ENCODE measurements at places on chromosomes 16 and 17.

DNA sequence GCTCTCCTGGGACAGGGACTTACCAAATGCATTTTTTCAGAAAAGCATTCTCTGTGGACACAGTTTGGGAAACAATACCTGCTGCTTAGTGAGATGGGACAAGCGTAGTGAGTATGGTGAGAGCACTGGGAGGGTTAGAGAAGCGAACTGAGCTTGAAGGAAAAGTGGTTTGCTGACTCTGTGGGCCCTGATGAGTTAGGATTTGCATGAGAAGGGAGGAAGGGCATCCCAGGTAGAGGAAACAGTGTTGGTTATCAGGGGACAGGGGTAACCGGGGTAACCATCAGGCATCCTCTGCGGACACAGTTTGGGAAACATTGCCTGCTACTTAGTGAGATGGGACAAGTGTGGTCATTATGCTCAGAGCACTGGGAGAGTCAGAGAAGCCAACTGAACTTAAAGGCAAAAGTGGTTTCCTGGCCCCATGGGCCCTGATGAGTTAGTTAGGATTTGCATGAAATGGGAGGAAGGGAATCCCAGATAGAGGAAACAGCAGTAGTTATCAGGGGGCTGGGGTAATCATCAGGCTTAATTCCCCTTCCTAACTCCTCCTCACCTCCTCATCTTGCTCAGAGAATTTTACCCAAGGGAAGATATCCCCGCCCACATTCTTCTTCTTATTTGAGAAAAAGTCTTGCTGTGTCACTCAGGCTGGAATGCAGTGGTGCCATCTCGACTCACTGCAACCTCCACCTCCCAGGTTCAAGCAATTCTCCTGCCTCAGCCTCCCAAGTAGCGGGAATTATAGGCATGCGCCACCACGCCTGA, 319.3 kb downstream of the RBFOX1 start:
- no peak for DNase-seq

- no peak for DNase-seq
Observed at GRCh38 chr17:49343273-49343672, 18.8 kb downstream of the ZNF652 start.

DNA sequence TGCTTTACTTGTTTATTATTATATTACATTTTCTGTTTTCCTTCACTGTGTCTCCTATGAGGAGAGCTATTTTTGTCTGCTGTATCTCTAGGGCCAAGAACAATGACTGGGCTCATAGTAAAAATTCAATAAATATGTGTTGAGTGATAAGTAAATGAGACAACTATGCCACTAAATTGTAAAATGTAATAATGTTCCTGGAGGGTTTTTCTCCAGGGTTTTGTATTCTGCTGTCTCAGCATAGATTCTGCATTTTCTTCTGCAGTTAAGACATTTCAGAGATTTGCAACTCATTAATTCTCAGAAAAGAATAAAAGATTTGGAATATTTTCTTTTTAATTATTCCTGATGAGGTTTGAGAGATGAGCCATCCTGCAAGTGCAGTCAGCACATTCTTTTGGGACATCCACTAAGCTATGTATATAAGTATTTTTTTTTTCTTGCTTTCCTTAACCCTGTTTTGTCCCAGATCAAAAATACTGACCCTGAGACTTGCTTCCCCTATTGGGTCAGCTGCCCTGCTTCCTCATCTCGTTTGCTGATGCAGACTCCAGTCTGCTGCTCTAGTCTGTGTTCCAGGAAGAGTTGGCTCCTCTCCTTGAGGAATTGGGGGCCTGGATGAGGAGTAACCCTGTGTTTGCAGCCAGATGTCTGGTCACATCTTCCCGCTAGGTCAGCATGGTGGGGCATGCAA, 122.9 kb downstream of the ABCA8 start:
- no peak for DNase-seq

DNA sequence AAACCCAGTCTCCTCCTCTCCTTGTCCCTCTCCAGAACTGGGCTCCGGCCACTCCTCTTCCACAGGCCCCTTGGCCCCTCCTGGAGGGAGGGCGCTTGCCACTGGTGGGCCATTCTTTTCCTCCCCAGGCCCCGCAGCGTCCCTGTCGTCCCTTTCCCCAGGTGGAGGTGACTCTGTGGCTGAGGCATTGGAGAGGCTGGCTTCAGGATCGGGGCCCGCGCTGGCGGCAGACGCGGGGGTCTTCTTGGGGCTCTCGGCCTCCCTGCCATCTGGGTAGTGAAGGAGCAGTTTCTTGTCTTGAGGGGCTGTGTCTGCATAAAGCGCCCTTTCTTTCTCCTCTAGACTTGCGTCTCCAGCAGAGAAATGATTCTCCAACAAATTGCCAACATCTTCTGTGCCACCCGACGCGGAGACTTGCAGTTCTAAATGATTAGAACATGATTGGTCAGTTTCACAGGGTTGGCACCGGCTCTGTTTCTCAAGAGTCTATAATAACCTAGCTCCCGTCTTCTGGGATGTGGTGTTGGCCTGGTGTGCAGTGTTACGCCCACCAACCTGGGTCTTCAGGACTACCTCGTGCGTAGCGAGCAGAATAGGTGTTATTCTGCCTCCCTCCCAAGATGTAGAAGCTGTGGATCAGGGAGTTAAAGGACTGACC, 34.1 kb downstream of the SRL start:
- DNase-seq, result no peak

DNA sequence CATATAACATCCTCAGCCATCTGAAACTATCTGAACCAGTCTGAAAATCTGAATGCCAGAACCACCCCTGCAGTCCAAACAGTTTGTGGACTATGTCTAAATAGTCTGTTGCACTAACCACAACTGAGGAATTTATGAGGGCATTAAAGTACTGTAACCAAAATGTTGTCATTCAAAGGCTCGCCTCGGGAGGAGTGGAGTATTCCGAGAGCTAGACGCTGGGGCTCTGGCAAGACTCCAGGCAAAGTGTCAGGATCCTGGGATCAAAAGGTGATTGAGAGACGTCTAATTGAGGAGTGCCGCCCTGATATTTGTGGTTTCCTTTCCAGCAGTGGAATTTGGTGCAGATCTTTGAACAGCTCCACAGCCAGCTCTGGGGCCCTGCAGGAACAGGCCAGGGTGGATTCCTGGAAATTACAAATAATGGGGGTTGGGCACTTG, 142.9 kb upstream of the MYOCD start:
- no peak for DNase-seq

- no peak for DNase-seq
Observed at GRCh38 chr17:39166437-39167335, 725 bp upstream of the ARL5C start.

DNA sequence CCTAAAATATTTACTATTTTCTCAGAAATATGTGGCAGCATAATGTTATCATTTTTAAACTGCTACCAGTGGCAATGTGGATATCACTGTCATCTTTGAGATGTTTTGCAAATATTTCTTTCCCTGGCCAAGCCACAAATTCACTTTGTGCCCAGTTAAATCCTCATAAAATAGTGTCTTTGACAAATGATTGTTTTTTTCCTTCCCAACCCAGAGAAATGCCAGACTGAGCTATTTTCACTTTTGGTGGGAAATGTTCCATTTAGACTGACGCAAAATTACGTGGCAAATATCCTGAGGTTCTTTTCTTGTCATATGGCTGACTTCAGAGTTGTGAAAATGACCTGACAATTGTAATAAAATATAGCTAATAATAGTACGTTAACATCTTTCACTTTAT, 807.0 kb upstream of the SOX9 start:
- no peak for DNase-seq

DNA sequence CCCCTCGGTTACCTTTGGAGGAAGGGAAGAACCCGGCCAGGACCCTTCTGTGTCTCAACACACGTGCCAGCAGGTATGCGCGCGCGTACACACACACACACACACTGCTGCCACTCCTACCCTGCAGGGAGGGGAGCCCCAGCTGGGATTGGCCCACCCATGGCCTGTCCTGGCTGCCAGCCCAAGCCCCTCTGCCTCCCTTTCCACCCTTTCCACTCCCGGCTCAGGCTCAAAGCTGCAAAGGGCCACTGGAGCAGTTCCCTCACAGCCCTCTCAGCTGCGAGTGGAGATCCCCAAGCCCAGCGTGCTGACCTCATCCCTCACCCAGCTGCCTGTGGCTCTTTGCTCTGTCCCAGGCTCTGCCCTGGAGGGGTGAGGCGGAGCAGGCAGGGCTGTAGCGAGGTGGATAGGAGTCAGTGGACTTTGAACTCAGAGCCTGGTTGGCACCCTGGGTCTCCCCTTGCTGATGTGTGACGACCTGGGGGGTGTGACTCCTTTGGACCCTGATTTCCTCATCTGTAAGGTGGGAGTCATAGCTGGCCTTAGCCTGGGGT, 14.5 kb downstream of the KIF19 start:
- DNase-seq, result no peak

GRCh38 chr16:57797526-57798266, 4.6 kb downstream of the KIFC3 start:
- no peak for DNase-seq

- peak; percentile 31 for DNase-seq
Observed at GRCh38 chr17:5237541-5238016, 2.9 kb upstream of the SCIMP start.

- DNase-seq, result no peak
Observed at GRCh38 chr17:49359990-49360795, 1.9 kb downstream of the ZNF652 start.

GRCh38 chr16:82033006-82033405, 2.0 kb upstream of the HSD17B2 start:
- no peak for DNase-seq

GRCh38 chr16:75306099-75306762, 54.8 kb upstream of the BCAR1 start:
- DNase-seq, result no peak

- DNase-seq, result no peak
Observed at GRCh38 chr17:50818261-50818660, 17.1 kb upstream of the WFIKKN2 start.

GRCh38 chr17:7356072-7356549, 1.2 kb downstream of the TMEM95 start:
- DNase-seq, result peak; percentile 67

DNA sequence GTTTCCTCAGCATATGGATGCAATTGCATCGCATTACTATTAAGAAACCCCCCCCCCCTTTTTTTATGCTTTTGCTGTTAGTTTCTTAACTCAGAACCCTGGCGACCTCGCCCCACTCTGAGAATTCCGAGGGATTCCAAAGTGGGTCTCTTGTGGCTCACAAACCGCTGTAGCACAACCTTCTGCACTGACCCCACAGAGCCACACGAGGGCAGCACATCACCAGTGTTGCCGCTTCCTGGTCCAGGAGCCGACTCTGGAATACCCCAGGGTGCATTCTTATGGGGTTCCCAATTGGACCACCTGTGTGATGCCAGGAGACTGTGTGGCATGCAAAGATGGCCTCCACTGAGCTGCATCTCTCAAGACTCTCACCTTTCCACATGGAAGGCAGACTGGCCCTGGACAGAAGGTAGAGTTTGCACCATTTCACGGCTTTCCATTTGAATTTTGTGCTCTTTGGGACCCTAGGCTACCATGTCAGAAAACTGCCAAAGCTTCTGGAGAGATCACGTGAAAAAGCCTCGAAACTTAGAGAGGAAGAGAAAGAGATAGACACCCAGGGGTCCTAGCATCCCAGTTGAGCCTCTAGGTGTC, 432.7 kb upstream of the ASIC2 start:
- no peak for DNase-seq

GRCh38 chr16:81888520-81889394, 109.7 kb downstream of the PLCG2 start:
- DNase-seq, result no peak

DNA sequence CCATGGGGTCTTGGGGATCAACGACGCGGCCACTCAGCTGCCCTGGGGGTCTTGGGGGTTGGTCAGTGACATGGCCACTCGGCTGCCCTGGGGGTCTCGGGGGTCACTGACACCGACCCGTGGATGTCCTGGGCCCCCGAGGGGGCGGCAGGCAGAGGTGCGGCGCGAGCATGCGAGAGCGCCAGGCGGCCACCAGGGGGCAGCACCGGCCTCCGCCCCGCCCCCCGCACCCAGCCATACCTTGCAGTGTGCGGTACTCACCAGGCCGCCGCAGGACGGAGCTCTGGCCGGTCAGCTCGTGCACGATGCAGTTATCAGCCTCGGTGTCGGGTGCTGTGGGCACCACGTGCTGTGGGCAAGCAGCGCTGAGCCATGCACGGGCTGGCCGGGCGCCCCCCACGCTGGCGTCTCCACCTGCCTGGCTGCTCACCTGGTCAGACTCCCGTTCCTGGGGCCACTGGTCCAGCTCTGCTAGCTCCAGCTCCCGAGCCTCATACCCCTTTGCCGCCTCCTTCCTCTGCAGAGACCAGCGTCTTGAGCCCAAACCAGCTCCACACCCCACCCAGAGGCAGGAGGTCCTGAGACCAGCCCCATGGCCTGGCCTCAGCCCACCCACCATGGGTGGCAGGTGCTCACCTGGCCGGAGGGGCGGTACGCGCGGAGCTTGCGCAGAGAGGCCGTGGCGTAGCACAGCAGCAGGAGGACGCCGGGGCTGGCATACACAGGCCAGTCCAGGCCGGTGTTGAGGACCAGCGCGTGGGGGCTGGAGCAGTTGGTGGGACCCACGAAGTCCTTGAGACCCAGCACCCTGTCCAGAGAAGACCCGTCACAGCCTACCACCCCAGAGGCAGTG, 31.2 kb downstream of the CTU2 start:
- peak; percentile 57 for DNase-seq

GRCh38 chr17:7632492-7632894, 2.6 kb downstream of the SHBG start:
- no peak for DNase-seq

GRCh38 chr16:26772503-26772902, 294.2 kb upstream of the C16orf82 start:
- DNase-seq, result no peak

DNA sequence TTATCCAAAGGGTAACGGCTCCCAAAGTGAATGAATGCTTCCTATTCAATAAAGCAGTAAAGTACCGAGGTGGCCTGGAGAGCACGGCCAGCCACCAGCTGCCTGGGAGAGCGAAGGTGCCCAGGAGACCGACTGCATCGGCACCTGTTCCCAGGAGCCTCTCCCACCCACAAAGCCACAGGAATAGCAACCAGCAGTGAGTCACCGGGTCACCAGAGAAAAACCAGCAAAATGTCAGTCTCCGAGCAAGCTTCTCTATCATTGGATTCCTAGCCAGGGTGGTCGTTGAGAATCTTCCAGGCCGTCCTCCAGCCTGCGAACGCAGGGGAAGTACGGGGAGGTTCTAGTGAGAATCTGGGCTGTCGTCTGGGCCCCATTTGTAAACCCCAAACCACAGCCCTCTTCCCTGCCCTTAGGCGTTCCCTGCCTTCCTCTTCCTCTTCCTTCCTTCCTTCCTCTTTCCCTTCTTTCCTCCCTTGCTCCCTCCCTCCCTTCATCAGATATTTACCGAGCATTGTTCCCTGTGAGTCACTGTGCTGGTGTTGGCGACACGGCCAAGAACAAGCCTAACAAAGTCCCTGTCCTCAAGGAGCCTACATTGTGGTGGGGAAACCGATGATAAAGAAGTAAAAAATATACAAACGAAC, 114.6 kb downstream of the SLC39A11 start:
- no peak for DNase-seq

GRCh38 chr17:29929006-29929532, 959 bp downstream of the SSH2 start:
- no peak for DNase-seq

Measured in activated CD8-positive, alpha-beta memory T cell treated with anti-CD3 and anti-CD28 coated beads for 4 hours (primary cell).